ENCODE measurements at places on chromosomes 2 and 18.

GRCh38 chr2:55707751-55708150 is 14.1 kb upstream of the PNPT1 start:
- no peak overlapping the region for H3K27ac ChIP-seq
- H3K4me3 ChIP-seq, result no peak overlapping the region
- no peaks in the 10 kb centered on the region for H3K4me1 ChIP-seq
- H3K36me3 ChIP-seq, result no peaks in the 10 kb centered on the region

GRCh38 chr2:62933398-62933917 is 117.2 kb upstream of the OTX1 start:
- H3K36me3 ChIP-seq, result 0 out of 2 replicates have a peak, but pooled peaks cover 3% of the 10 kb centered on the region
- H3K4me3 ChIP-seq, result no peak overlapping the region
- no peak for DNase-seq
- no peak overlapping the region for H3K27ac ChIP-seq

- peaks cover 8% of the 10 kb centered on the region for H3K36me3 ChIP-seq
- H3K27ac ChIP-seq, result no peak overlapping the region
- no peaks in the 10 kb centered on the region for H3K27me3 ChIP-seq
- no peak for DNase-seq
These were observed 123.8 kb upstream of the WDSUB1 start for GRCh38 chr2:159410276-159410675.

GRCh38 chr18:45321520-45321919 is 293.8 kb upstream of the SLC14A2 start:
- no peak overlapping the region for H3K27ac ChIP-seq
- H3K36me3 ChIP-seq, result no peaks in the 10 kb centered on the region
- DNase-seq, result no peak

- no peaks in the 10 kb centered on the region for H3K36me3 ChIP-seq
- no peak overlapping the region for H3K27ac ChIP-seq
- H3K4me1 ChIP-seq, result no peaks in the 10 kb centered on the region
- DNase-seq, result no peak
These were observed 140.6 kb upstream of the LYPD6 start for GRCh38 chr2:149189769-149190168.

- no peak for DNase-seq
- no peak overlapping the region for H3K27ac ChIP-seq
- no peaks in the 10 kb centered on the region for H3K27me3 ChIP-seq
These were observed 283.1 kb downstream of the ZNF407 start for GRCh38 chr18:74880706-74881278.

DNA sequence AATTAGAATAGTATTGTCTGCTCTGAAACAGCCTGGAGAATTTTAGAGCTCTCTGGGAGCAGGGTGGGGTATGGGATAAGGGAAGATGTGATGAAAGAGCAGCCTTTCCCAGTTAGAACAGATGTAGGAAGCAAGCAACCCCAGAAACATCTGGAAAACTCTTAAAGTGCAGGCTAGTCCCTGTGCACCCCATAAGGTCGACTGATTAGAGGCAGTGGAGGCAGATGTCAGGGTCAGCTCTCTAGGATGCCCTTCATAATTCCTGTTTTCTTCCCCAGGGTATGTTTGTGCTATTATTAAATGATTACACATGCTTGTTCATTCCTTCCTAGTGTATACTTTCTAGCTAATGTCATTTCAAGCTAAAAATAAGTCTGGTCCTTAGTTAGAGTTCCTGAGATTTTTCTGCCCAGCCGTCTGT is 41.7 kb downstream of the PTPRM start:
- DNase-seq, result peak; percentile 65
- no peaks in the 10 kb centered on the region for H3K36me3 ChIP-seq
- H3K4me1 ChIP-seq, result peaks cover 28% of the 10 kb centered on the region

- H3K36me3 ChIP-seq, result no peaks in the 10 kb centered on the region
- DNase-seq, result no peak
These were observed 25.5 kb upstream of the KCNG2 start for GRCh38 chr18:79772108-79772864.

DNA sequence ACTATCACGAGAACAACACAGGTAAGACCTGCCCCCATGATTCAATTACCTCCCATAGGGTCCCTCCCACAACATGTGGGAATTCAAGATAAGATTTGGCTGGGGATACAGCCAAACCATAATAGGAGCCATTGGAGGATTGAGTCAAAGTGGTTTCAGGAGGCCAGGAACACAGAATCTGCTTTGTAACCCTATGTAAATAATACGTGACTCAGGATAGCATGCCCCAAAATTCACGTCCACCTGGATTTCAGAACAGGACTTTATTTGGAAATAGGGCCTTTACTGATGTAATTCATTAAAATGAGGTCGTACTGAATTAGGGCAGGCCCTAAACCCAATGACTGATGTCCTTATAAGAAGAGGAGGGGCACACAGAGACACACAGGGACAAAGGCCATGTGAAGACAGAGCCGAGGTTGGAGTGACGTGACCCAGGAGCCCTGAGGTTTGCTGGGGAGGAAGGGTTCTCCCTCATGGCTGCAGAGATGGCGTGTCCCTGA is 16.0 kb upstream of the CNDP2 start:
- H3K36me3 ChIP-seq, result no peaks in the 10 kb centered on the region
- no peak overlapping the region for H3K4me3 ChIP-seq
- no peaks in the 10 kb centered on the region for H3K4me1 ChIP-seq
- peaks cover 15% of the 10 kb centered on the region for H3K27me3 ChIP-seq
- DNase-seq, result no peak
- H3K27ac ChIP-seq, result no peak overlapping the region

GRCh38 chr2:74206180-74206688 is 7.8 kb downstream of the MTHFD2 start:
- H3K27ac ChIP-seq, result peak overlapping the region; percentile 33
- H3K36me3 ChIP-seq, result peaks cover 75% of the 10 kb centered on the region
- H3K27me3 ChIP-seq, result no peaks in the 10 kb centered on the region
- H3K4me1 ChIP-seq, result peaks cover 22% of the 10 kb centered on the region

- no peaks in the 10 kb centered on the region for H3K36me3 ChIP-seq
- H3K4me3 ChIP-seq, result no peak overlapping the region
- H3K27me3 ChIP-seq, result no peaks in the 10 kb centered on the region
- no peaks in the 10 kb centered on the region for H3K4me1 ChIP-seq
- no peak overlapping the region for H3K27ac ChIP-seq
- DNase-seq, result peak; percentile 78
These were observed 18.5 kb upstream of the EML6 start for GRCh38 chr2:54704688-54705605.

DNA sequence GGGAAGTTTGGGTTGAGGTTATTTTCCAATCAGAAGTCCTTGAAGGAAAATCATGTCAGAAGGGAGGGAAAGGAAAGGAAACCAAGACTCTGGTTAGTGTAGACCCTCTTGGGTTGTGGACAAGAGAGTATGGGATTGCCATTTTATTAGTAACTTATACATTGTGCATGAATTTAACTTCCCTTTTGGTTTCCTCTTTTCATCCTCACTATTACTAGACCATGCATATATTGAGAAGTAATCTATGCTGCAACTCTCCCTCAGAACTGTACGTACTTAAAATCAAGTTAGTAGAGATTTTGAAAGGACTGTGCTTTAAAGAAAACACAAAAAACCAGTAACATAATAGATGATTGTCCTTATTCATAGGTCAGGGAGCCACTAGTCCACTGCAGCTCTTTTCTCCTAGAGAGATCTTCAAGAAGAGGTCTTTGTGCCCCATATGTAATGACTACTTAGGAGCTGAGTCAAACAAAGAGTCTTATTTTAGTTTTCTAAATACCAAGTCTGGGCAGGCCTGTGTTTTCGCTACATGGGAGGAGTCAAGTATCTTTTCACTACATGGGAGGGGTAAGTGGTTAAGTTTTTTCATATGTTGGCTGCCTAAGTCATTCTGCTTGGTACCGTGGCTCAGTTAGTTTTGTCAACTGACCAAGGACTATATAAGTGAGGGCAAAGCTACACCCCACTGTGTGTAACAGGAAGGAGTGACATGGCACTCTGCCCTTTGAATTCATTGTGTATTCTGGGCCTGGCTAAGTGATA is 25.2 kb upstream of the FAM117B start:
- no peak overlapping the region for H3K4me3 ChIP-seq
- H3K27me3 ChIP-seq, result no peaks in the 10 kb centered on the region
- H3K4me1 ChIP-seq, result no peaks in the 10 kb centered on the region
- H3K27ac ChIP-seq, result no peak overlapping the region
- DNase-seq, result peak; percentile 45

DNA sequence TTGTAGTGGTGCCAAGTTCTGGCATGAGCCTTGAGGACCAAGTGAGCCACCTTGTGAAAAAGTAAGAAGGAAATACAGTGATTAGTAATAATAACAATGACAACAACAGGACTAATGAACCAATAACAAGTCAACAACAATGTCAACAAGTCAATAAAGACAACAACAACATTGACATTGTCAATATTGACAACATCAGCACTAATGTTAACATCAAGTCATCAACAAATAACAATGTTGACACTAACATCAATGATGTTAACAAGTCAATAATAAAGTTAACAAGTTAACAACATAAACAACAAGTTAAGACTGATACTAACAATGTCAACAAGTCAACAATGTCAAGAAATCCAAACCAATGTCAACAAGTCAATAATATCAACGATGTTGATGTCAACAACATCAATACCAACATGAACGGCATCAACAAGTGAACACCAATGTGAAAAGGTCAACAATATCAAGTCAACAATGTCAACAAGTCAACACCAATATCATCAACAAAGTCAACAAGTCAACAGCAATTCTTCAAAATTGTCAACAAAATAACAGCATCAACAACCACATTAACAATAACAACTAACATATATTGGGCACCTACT is 24.0 kb downstream of the LCT start:
- H3K36me3 ChIP-seq, result no peaks in the 10 kb centered on the region
- H3K27ac ChIP-seq, result no peak overlapping the region

DNA sequence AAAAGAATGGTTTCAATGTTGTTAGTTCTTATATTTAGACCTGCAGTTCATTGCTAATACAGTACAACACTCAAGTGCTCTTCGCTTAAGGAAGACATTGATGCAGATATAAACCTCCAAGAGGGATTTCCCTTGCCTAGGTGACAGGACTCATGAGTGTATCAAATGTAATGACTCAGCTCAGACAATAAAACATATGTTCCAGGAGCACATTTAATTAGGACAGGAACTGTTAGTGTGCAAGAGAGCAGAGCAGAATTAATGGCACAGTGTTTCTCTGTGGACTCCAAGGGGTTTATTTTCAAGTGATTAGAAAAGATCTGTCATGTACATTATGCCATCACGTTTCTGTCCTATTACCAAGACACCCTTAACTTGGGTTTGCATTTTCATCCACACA is 375.0 kb downstream of the LRRTM4 start:
- no peak for DNase-seq
- no peaks in the 10 kb centered on the region for H3K4me1 ChIP-seq
- H3K27me3 ChIP-seq, result no peaks in the 10 kb centered on the region

DNA sequence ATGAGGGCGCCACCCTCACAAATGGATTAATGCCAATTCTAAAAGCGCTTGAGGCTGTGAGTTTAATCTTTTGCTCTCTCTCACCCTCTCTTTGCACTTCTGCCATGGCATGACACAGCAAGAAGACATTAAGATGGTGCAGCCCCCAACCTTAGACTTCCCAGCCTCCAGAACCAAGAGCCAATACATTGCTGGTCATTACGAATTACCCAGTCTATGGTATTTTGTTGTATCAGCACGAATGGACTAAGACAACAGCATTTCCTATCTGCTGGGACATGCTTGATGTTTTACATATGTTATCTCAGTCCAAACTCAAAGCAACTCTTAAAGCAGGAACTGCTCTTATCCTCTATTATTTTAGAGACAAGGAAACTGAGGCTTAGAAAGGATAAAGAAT is 222.9 kb downstream of the STK39 start:
- no peak for DNase-seq
- no peak overlapping the region for H3K4me3 ChIP-seq
- H3K27ac ChIP-seq, result no peak overlapping the region
- H3K36me3 ChIP-seq, result no peaks in the 10 kb centered on the region
- no peaks in the 10 kb centered on the region for H3K4me1 ChIP-seq

DNA sequence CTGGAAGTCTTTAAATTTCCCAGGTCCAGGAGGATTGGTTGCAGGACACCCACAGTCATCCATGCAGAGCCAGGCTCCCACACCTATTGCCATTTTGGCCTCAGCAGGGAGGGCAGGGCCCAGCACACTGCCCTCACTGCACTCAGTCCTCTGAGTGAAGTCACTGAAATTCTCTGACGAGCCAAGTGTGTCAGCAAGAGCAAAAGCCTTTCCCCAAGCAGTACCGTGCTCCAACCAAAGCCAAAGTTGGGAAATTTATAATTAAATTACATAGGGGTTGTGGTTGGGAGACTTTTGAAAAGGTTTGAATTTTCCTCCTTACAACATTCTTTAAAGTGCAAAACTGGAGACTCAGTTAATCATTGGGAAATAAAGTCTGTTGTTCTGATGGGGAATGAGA is 98.5 kb upstream of the CD226 start:
- DNase-seq, result peak; percentile 86
- peak overlapping the region; percentile 95 for H3K27ac ChIP-seq
- H3K4me3 ChIP-seq, result peak overlapping the region; percentile 67
- no peaks in the 10 kb centered on the region for H3K36me3 ChIP-seq

GRCh38 chr2:54471221-54471711 is 15.1 kb downstream of the SPTBN1 start:
- DNase-seq, result peak; percentile 45
- peaks cover 46% of the 10 kb centered on the region for H3K4me1 ChIP-seq
- H3K4me3 ChIP-seq, result no peak overlapping the region
- H3K27ac ChIP-seq, result peak overlapping the region; percentile 13
- H3K27me3 ChIP-seq, result no peaks in the 10 kb centered on the region

GRCh38 chr2:67260343-67261277 is 136.5 kb upstream of the ETAA1 start:
- peaks cover 24% of the 10 kb centered on the region for H3K4me1 ChIP-seq
- H3K36me3 ChIP-seq, result no peaks in the 10 kb centered on the region
- H3K27ac ChIP-seq, result peak overlapping the region; percentile 94
- H3K4me3 ChIP-seq, result peak overlapping the region; percentile 59
- DNase-seq, result peak; percentile 99

GRCh38 chr2:96669539-96670215 is 27.1 kb downstream of the FER1L5 start:
- no peaks in the 10 kb centered on the region for H3K36me3 ChIP-seq
- H3K4me1 ChIP-seq, result peaks cover 11% of the 10 kb centered on the region
- no peak overlapping the region for H3K4me3 ChIP-seq
- H3K27ac ChIP-seq, result no peak overlapping the region
- no peaks in the 10 kb centered on the region for H3K27me3 ChIP-seq

GRCh38 chr18:60560071-60560470 is 187.5 kb upstream of the MC4R start:
- no peak overlapping the region for H3K4me3 ChIP-seq
- DNase-seq, result no peak
- no peaks in the 10 kb centered on the region for H3K36me3 ChIP-seq
- no peaks in the 10 kb centered on the region for H3K27me3 ChIP-seq

- no peak overlapping the region for H3K27ac ChIP-seq
- no peak overlapping the region for H3K4me3 ChIP-seq
- DNase-seq, result no peak
These were observed 690.7 kb downstream of the KCNJ3 start for GRCh38 chr2:155389224-155389623.

GRCh38 chr2:217529271-217529670 is 473.5 kb downstream of the TNS1 start:
- no peak overlapping the region for H3K4me3 ChIP-seq
- peaks cover 17% of the 10 kb centered on the region for H3K4me1 ChIP-seq
- H3K27ac ChIP-seq, result no peak overlapping the region
- H3K36me3 ChIP-seq, result no peaks in the 10 kb centered on the region

All from GM23248 (cell line).